Cardiac fibroblast (primary cell): ENCODE measurements at places on chromosomes 13 and 19.
A peak's percentile ranks its signal among the peaks of the same experiment; 100 is the strongest.

DNA sequence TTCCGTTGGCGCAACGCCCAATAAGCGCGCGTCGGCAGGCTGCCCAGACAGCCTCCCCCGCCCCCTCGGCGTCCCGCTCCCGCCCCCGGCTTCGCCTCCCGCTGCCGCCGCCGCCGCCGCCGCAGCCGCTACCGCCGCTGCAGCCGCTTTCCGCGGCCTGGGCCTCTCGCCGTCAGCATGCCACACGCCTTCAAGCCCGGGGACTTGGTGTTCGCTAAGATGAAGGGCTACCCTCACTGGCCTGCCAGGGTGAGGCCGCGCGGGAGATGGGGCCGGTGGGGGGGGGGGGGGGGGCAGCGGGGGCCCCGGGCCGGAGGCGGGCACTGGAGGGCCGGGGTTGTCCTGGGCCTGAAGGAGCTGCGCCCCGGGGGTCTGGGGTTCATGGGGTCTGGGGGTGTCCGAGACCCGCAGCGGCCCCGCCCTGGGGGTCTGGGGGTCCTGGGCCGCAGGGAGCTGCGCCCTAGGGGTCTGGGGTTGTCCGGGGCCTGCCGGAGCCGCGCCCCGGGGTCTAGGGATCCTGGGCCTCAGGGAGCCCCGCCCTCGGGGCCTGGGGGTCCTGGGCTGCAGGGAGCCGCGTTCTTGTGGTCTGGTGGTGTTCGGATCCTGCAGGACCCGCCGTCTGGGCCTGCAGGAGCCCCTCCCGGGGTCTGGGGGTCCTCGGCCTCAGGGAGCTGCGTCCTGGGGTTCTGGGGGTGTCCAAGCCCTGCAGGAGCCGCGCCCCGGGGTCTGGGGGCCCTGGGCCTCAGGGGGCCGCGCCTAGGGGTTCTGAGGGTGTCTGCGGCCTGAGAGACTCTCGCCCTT, at the start of gene HDGFL2:
Gene HDGFL2, plus strand, starts transcription at position 124 of the 801 bp plus-strand sequence. Its CDS starts 54 bp downstream, at position 178.
- DNase-seq, result no peak

DNA sequence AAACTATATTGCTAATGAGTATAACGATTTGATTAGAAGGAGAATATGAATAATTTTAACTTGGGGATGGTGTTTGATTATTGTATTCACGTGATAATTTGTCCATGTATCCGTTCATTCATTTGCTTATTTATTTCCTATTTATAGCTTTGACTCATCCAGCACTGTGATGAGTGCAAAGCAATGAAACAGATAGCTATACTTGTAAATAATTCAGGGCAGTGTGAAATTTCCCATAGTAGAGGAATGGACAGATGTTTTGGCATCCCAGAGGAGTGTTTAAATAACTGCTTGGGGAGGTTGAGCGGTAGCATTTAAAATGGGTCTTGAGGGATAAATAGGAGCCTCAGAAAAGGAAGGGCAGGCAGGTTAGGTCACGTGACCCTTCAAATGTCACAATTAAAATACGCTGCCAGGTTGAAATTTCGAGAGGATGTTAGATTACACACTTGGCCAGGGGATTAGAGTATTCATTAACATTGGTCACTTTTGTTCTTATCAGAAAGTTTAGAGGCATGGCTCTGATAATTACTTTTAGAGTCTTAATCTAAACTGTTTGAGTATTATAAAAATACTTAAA, 14.7 kb downstream of the FGF9 start:
- no peak for DNase-seq

- DNase-seq, result peak; percentile 62
These were observed 3.8 kb downstream of the ZC3H4 start for GRCh38 chr19:47109541-47110375.

DNA sequence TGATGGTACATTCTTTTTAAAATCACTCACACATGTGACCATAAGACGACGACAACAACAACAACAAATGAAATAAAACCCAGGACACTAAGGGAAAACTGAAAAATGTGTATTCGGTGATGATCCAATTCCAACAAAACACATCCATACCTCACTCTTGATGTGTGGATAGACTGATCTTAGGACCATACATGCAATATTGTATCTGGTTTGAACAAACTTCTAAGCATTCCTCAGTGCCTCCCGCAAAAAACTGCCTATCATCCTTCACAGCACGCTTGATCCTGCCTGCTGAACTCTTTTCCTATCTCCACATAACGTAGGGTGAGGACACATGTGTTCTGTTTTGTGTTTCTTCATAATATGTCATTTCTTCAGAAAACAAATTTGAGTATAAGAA, 415.2 kb downstream of the KCTD12 start:
- no peak for DNase-seq

- no peak for DNase-seq
These were observed 292.2 kb downstream of the MZT1 start for GRCh38 chr13:72435251-72435650.

- DNase-seq, result no peak
These were observed 326.2 kb downstream of the TSHZ3 start for GRCh38 chr19:31023038-31023437.

- DNase-seq, result no peak
These were observed 11.0 kb downstream of the MEIS3 start for GRCh38 chr19:47408156-47408938.

DNA sequence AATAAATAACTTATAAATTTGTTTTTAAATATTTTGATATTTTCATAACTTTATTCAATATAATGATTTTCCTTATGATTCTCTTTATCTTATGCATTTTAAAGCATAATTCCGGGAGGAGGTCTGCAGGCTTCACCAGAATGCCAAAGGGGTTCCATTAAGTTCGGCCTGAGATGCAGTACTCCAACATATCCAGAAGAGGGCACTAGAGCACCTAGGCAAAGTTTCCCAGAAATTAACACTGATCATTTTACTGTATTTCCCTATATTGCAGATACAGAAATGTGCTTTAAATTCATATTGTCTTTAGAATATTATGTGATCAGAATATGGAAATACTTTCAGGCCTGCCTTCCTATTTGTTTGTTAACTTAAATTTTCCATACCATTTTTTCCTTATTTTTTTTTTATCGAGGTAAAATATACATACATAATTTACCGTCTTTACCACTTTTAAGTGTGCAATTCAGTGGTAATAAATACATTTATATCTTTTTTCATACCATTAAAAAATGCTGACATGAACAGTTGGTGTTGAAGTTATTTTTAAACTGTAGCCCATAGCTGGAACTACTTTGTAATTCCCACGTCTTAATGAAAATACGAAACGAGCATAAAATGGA, 58.9 kb upstream of the TM9SF2 start:
- peak; percentile 74 for DNase-seq

DNA sequence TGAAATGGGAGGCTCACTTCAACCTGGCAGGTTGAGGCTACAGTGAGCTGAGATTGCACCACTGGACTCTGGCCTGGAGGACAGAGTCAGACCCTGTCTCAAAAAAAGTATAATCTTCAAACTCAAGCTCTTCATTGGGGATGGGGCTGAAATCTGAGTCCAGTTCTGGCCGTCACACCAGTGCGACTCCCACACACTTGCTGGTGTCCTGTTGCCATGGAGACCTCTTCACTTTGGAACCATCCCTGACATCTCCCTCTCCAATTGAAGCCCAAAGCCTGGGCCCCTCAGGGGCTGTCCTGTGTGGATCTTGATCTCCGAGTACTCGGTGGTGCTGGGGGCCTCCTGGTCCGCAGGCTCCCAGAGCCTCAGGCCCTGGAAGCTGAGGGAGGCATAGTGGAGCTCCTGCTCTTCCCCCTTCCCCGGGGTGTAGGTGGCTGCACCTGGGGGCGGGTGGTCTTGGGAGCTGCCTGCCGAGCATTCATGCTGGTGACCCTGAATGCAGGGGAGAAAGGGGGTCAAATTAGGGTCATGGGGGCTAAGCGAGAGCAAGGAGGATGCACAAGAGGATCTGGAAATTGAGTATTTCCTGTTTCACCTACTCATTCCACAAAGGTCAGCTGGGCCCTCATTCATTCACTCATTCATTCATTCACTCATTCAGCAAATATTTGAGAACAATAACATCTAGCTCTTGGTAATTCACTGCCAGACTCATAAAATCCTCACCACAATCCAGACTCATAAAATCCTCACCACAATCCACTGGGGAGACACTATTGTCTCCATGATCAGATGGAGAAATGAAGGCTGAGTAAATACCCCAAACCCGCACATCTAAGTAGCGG, 11.0 kb downstream of the SIGLEC11 start:
- DNase-seq, result no peak

- DNase-seq, result no peak
These were observed 2.1 kb downstream of the TRIM13 start for GRCh38 chr13:49998714-49999624.

DNA sequence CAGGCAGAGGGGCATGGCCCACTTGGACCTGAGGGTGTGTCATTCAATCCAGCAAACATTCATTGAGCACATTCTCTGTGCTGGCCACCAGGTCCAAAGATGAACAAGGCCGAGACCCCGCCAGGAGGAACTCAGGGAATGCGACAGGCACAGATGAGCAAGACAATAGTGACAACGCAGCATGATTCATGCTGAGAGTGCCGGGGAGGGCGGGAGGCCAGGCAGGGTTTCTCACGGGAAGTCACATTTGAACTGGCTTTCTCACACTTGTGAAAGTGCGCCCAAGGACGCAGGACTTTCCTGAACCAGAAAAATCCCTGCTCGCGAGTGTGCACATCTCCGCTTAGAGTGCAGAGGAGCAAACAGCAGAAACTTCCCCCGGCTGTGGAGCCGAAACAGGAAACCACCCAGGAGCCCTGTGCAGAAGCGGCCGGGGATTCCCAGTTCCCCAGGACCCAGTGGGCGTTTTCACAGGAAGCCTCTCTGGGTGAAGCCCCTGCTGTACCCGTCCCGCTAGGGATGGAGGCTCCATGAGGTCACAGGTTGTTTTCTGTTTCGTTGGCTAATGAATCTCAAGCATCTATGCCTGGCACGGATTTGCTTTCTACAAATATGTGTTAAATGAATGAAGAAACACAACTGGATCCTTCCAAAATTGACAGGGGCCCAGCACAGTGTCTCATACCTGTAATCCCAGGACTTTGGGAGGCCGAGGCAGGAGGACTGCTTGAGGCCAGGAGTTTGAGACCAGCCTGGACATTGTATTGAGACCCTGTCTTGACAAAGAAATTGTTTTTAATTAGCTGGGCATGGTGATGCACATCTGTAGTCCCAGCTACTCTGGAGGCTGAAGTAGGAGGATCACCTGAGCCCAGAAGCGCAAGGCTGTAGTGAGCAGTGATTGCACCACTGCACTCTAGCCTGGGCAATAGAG, 68.4 kb upstream of the TM9SF2 start:
- peak; percentile 58 for DNase-seq

GRCh38 chr13:60062502-60062901, 101.2 kb downstream of the DIAPH3 start:
- no peak for DNase-seq

DNA sequence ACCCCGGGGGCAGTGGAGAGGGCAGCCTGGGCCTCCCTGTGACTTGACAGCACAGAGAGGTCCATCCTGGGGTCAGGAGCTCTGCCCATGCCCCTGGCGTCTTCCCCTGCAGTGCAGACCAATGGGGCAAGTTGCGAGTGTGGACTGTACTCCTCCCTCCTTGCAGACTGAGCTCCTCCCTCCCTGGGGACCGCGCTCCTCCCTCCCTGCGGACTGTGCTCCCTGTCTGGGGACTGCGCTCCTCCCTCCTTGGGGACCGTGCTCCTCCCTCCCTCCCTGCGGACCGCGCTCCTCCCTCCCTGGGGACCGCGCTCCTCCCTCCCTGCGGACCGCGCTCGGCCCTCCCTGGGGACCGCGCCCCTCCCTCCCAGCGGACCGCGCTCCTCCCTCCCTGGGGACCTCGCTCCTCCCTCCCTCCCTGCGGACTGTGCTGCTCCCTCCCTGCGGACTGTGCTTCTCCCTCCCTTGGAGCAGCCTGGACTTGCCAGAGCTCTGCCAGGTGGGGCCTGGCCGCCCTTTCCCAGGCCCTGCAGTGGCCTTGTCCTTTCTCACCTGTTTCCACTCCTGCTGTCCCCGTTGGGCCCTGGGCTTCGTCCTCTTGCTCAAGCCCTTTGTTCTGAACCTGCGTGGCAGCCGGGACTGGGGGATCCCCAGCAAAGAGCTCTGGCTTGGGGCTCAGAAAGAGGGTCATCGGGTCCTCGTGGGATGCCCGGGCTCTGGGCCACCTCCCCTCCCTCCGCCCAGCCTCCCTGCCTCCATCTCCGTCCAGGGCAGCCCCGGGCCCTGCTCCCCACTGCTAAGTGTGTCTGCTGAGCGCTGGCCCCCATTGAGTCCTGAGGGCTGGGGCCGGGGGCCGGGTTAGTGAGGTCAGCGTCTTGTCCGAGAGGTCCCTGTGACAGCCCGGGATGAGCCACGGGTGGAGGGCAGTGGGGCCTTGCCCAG, 6.8 kb downstream of the GAMT start:
- DNase-seq, result no peak

GRCh38 chr19:1177322-1178114, 3.5 kb upstream of the SBNO2 start:
- peak; percentile 94 for DNase-seq

- no peak for DNase-seq
These were observed 38.1 kb upstream of the MED4 start for GRCh38 chr13:48132961-48133360.

- DNase-seq, result no peak
These were observed 13.1 kb downstream of the ACTMAP start for GRCh38 chr19:40737102-40737644.

- DNase-seq, result no peak
These were observed 261.3 kb downstream of the DACH1 start for GRCh38 chr13:71605744-71606143.

DNA sequence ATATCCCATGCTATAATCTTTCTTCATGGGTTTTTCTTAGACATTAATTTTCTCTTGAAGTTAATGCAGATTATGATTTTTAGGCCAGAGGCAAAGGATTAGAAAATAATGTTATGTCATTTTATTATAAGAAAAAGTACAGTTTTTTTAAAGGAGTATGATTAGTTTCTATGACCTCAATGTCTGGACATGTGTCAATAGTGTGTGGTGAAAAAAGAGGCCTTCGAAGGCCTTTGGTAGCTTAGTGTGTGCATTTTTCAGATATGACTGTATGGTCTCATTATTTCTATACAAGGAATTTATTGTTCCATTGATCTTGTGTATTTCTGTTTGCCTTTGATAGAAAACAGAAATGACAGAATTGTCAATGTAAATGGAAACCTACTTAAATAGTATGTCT, 195.6 kb downstream of the GPC5 start:
- no peak for DNase-seq

DNA sequence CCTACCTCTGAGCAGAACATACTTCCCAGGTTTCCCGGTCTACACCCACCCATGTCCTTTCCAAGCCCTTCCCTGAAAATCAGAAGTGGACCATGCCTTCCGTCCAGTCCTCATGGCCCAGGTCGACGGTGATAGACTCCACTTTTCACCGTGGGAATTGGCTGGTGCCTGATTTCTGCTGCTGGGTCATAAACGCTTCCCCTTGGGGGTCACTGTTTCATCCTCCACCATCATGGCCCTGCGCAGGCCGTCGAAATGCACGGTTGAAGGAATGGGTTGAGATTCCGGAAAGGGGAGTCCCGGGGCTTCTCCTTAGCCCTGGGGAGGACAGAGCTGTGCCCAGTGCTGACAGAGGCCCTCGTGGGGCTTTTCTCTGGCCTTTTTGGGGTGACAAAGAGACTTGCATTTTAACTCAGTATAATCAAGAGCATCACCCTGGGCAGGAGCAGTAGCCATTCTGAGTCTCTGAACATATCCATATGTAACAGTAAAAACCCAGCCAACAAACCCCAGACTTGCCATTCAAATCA, 75.5 kb downstream of the SOX1 start:
- DNase-seq, result no peak
